Fibroblast of skin of left biceps (primary cell): ENCODE measurements at places on chromosomes 13 and 19.

GRCh38 chr13:53028637-53029203 lies at the start of gene OLFM4:
Gene OLFM4, plus strand, starts transcription at chr13:53028813. Its CDS starts 24 bp downstream, at chr13:53028837.
- DNase-seq, result no peak

DNA sequence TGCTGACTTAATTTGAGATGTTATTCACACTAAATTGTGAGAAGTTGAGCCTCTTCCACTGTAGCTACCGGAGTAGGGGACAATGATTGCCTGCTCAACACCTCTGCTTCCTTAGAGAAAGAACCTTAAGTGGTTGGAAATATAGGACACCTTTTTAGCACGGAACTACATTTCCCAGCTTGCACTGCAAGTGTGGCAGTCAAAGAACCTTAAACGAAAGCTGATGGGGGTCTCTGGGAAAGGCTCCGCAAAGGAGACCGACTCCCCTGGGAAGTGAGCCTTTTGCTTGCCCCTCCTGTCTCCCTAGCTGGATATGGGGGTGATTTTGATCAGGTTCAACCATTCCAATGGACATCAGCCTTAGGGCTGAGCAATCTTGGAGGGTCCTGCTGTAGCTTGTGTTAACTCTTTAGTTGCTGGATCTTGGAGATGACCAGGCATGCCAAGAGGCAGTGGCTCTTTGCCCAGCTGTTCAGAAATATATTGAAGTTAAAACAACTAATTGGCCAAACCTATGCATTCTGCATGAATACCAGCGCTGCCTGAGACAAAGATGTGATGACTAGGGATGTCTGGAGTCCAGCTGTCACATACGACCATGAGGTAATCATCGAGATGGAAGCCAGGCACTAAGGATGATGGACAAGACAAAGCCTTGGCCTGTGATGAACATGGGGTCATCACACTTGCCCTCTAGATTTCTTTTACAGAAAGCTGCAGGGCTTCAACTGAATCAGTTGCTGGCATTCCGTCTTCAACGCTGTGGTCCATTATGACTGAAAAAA lies 286.5 kb downstream of the FOXO1 start:
- no peak for DNase-seq

DNA sequence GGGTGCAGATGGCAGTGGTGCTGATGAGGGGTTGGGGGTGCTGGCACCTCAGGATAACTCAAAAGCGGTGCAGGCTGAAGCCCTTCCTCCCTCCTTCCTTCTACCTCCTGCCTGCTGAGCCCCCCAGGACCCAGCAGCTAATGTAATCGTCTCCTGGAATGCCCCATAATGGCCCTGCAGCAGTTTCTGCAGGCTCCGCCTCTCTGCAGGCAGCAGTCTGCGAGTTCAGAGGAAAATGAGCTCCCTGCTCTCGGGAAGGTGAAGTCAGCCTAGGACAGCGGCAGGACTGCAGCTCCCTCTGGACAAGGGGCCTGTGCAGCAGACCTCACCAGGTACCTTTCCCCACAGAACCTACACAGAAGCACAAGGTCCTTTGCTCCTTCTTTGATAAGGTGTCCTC lies 130.9 kb downstream of the ZDHHC20 start:
- no peak for DNase-seq

- DNase-seq, result no peak
Measured at GRCh38 chr13:97325738-97326137, 103.6 kb downstream of the MBNL2 start.

- DNase-seq, result no peak
Measured at GRCh38 chr19:15081911-15082310, at the start of gene OR1I1. Gene OR1I1, plus strand, starts transcription at chr19:15082211. Its CDS starts 4,855 bp downstream, at chr19:15087066.

GRCh38 chr13:48644951-48645350 lies 8.8 kb upstream of the CYSLTR2 start:
- no peak for DNase-seq

DNA sequence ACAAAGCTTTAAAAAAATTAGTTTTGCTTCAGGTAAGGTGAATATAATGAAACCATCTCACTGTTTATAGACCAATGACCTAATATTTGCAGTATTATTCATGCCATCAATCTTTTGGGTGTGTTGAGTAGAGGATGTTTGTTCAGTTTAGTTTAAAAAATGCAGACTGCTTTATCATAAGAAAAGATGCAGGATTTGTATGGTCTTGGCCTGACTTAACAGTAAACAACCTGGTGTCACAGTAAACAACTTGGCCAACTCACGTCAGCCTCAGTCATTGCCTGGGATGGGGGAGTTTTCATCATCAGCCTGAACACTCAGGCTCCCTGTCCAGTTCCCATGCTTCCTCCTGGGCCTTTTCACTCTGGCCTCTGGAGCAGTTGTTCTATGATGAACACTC lies 55.1 kb downstream of the LMO7 start:
- DNase-seq, result no peak

GRCh38 chr19:4971816-4972495 lies 3.0 kb downstream of the KDM4B start:
- DNase-seq, result no peak

- no peak for DNase-seq
Measured at GRCh38 chr13:51981355-51981754, 29.9 kb downstream of the ATP7B start.

GRCh38 chr19:13040232-13040947 lies 45.1 kb downstream of the NFIX start:
- no peak for DNase-seq

DNA sequence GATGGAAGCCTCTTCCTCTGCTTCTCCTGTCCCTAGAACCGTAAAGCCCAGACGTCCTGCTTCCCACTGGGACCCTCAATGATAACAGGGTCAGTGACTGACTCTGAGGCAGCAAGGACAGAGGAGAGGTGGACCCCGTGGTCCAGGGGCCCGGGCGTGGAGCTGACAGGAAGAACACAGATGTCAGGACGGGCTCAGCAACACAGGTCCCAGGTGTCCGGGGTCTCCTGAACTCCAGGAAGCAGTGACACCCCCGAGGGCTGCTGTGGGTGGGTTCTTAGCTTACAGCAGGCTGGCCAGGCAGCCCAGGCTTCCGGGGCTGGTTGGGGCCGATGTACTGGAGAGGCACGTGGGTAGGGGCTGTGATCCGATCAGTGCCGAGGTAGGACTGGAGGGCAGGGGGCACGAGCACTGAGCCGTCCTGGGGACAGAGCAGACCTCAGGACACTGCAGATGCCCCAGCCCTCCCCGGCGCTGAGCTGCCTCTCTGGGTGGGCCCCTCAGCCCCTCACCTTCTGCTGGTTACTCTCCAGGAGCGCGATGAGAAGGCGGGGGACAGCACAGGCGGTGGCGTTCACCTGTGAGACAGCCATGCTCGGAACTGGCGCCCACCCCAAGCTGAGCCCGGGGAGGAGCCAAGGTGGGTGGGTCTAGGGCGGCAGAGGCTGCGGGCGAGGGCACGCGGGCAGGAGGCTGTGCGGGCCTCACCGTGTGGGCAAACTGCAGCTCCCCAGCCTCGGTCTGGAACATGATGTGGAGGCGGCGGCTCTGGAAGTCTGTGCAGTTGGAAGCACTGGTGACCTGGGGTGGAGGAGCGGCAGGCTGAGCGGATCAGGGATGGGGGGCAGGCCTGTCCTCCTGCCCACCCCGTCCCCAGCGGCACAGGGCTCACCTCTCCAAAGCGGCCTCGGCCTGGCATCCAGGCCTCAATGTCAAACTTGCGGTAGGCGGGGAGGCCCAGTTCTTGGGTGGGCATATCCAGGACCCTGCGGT lies 3.6 kb upstream of the CCER2 start:
- DNase-seq, result no peak

DNA sequence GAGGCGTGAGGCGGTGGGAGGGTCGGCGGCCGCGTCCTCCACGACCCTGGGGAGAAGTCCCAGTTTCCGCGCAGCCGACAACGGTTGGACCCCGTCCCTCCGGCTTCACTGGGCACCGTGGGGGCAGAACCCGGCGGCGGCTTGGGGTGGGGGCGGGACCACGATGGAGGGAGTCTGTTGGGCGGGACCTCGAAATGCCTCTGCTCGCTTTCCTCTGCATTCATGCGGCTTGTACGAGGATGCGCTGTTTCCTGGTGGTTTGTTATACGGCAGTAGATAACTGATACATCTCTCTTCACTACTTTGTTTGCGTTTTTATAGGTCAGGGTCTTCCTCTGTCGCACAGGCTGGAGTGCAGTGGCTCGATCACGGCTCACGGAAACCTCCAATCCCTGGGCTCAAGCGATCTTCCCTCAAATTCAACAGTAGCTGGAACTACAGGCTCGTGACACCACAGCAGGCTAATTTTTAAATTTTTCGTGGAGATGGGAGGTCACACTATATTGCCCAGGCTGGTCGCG lies 24.6 kb upstream of the ZNF846 start:
- DNase-seq, result no peak

DNA sequence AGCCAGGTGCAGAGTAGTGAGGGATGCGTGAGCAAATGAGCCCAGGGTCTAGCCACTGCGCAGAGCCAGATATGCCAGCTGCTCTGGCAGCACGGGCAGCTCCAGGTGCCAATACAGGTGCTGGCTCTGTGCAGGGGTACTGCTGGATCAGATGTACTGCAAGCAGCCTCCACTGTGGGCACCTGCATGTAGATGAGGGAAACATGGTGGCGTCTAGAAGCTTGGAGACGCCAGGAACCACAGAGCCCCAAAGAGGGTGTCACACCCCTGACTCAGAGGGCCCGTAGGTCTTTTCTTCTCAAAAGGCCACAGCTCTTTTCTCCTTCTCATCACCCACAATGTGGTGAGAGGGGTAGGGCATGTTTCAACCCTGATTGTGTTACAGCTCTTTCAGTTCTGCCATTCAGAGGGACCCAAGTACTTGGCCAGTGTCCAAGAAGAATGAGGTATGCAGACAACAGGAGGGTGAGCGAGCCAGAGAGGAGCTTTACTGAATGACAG lies 244.4 kb upstream of the SLITRK1 start:
- no peak for DNase-seq

DNA sequence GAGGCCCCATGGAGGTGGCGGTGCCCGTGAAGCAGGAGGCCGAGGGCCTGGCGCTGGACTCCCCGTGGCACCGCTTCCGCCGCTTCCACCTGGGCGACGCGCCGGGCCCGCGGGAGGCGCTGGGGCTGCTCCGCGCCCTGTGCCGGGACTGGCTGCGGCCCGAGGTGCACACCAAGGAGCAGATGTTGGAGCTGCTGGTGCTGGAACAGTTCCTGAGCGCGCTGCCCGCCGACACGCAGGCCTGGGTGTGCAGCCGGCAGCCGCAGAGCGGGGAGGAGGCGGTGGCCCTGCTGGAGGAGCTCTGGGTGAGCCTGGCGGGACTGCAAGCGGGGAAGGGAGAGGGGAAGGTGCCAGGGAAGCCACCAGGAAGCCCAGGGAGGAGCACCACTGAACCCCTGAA lies 5.8 kb downstream of the ZNF444 start:
- no peak for DNase-seq

- no peak for DNase-seq
Measured at GRCh38 chr19:36972571-36972970, 56.4 kb downstream of the ZNF568 start.

- peak; percentile 14 for DNase-seq
Measured at GRCh38 chr19:29098863-29099481, 114.0 kb downstream of the UQCRFS1 start.

- no peak for DNase-seq
Measured at GRCh38 chr19:10270180-10270615, 722 bp upstream of the ICAM1 start.

- peak; percentile 94 for DNase-seq
Measured at GRCh38 chr19:48872182-48872883, at the start of gene PPP1R15A. Gene PPP1R15A, plus strand, starts transcription at chr19:48872421. Its CDS starts 813 bp downstream, at chr19:48873234.

DNA sequence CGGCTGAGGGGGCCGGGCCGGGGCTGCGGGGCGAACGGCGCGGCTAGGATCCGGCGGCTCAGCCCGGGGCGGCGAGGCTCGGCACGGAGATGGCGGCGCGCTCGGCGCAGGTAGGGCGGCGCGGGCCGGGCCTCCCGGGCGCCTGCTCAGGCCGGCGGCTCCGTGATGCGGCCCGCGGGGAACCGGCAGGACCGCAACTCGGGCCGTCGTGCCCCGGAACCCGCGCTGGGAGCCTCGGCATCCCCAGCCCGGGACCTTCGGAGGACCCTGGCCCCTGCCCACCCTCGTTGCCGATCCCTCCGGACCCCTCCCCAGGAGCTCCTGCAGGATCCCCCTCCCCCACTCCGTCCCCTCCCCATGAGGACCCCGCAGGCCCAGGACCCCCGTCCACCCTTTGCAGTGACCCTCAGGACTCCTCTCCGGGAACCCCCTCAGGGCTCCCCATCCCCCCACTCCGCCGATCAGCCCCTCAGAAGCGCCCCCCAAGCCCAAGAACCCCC lies 304 bp downstream of the EVI5L start:
- no peak for DNase-seq

DNA sequence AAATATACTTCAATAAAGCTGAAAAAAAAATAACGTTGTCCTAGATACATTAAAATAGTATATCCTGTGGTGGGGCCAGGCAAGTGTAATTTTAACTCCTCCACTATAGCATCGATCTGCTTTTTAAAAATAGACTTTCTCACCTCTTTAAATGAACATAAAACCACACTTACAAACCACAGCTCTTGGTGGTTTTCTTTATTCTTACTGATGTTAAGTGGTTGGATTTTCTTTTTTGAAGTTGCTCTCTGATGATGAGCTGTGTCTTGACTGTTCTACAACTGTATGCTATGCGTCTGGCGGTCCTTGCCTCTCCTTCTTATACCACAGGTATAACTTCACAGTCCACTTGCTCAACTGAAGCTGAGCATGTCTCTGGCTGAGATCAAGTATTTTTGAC lies 721.5 kb upstream of the KLHL1 start:
- no peak for DNase-seq
